Effector CD4-positive, alpha-beta T cell (primary cell): ENCODE measurements at places on chromosomes 2 and 18.

- DNase-seq, result no peak
Measured at GRCh38 chr2:215667585-215668377, 231.9 kb upstream of the FN1 start.

- no peak for DNase-seq
Measured at GRCh38 chr2:218558986-218559385, 9.2 kb downstream of the USP37 start.

DNA sequence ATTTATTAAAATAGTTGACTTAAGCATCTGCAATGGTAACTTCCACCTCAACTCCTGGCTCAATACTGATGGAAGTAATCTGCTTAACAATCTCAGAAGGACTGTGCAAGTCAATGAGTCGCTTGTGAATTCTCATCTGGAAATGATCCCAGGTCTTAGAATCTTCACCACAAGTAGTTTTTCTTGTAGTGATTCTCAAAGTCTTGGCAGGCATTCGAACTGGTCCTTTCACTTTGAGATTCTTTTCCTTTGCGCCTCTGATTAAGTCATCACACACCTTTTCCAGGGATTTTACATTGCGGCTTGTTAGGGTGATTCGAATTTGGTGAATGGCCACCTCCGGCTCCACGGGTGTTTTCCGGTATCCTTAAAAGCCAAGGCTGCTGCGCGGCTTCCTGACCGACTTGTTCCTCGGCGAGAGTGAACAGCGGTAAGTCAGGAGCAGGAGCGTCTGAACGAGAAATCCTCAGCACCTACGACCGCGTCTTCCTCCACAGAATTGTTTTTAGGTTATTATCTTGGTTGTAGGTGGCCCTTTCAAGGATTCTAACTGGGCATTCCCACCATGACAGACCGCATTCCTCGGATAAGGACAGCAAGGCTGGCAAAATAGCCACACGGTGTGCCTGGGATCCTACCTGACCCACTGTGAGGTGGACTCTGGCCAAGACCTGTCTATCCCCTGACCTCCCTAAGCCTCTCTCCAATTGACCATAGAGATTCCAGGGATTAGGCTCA is 23.8 kb upstream of the SLC20A1 start:
- DNase-seq, result no peak

GRCh38 chr18:45481821-45482220 is 133.5 kb upstream of the SLC14A2 start:
- DNase-seq, result no peak

- DNase-seq, result no peak
Measured at GRCh38 chr2:3430172-3430571, 50.7 kb downstream of the TRAPPC12 start.

- no peak for DNase-seq
Measured at GRCh38 chr2:30786923-30787685, 20.1 kb downstream of the CAPN13 start.

DNA sequence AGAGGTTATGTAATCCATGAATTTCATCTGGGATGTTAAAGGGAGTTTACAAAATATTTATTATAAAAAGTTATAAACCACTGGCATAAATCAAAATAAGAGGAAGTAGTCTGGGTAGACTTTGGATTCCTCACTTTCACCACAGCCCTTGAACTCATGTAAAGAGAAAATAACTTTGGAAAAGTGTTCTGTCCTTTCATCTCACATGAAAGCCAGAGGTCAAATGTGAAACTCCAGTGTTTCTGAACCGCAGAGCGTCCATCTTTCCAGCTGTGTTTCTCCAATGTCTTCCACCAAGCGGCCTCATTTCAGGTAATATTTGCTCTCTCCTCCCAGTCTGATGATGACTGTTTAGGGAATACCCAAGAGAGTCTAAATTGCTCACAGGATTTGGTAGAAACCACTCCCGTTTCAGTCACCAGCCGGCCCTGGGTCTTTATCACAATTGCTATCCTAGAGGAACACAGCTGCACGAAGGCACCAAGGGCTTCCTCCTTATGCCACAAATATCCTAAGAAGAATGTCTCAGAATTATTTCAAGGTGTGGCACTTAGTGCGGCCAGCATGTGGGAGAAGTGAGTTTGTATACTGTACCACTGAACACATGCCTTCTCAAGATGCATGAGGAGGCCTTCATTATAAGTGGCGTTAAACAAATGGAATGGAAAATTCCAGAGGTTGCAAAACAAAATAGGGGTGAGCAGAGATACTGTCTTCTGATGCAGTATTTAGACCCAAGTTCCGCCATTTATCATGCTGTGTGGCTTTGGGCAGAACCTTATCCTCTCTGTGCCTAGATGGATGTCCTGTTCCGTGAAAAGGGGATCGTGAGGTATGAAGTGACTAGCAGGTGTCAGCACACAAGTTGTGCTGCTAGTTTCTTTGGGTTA is 63.8 kb downstream of the ACTR2 start:
- DNase-seq, result no peak

DNA sequence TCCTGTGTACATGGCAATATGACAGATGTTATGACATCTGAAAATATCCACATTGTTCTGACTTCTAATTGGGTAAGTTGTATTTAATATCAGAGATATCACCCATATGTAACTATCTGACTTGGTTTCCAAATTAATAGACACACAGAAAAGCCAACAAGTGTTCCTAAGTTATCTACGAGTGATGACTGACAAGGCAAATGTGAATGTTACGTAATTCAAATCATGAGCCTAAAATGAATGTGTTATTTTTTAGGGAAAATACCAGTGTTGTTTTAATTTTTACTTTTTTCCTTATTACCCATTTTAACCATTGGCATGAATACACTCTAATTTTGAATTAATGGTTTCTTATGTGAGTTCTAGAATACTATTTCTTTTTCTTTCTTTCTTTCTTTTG is 15.8 kb upstream of the PNO1 start:
- no peak for DNase-seq

GRCh38 chr2:225091336-225091735 is 49.1 kb upstream of the DOCK10 start:
- DNase-seq, result no peak

- no peak for DNase-seq
Measured at GRCh38 chr2:73133566-73134197, 20.9 kb upstream of the RAB11FIP5 start.

DNA sequence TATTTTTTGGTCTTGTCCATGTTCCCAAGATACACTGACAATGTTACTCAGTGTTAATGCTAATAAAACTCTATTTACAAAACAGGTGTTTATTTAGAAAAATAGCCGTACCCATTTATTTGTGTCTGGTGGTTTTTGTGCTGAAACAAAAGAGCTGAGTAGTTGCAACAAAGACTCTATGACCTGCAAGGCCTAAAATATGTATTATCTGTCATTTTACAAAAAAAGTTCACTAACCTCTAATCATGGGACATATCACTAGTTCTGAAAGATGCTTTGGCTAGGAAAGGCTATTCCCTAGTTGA is 59.2 kb upstream of the SLC25A52 start:
- DNase-seq, result no peak

DNA sequence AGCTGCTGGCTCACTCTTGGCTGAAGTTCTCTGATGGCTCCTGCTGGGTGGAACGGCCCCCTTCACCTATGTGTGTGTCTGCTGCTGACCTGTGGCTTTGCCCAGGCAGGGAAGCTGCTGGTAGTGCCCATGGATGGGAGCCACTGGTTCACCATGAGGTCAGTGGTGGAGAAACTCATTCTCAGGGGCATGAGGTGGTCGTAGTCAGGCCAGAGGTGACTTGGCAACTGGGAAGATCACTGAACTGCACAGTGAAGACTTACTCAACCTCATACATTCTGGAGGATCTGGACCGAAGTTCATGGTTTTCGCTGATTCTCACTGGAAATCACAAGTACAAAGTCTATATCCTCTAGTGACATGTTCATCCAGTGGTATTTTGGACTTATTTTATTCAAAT is 13.9 kb upstream of the UGT1A8 start:
- DNase-seq, result no peak

DNA sequence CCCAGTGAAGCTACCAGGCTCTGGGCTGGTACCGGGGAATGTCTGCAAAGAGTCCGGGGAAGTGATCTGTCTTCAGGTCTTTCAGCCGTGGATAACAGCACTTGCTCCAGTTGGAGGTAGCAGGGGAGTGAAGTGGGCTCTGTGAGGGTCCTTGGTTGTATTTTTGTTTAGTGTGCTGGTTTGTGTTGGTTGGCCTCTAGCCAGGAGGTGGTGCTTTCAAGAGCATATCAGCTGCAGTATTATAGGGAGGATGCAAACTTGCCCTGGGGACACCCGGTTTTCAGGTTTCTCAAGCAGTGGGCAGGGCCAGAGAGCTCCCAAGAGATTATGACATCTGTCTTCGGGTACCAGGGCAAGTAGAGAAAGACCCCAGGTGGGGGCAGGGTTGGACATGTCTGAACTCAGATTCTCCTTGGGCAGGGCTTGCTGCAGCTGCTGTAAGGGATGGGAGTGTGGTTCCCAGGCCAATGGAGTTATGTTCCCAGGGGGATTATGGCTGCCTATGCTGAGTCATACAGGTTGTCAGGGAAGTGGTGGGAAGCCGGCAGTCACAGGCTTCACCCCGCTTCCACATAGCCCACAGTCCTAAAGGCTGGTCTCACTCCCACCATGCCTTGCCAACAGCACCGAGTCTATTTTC is 34.4 kb downstream of the ACAA2 start:
- no peak for DNase-seq

- no peak for DNase-seq
Measured at GRCh38 chr2:226730481-226730880, 69.1 kb downstream of the IRS1 start.

DNA sequence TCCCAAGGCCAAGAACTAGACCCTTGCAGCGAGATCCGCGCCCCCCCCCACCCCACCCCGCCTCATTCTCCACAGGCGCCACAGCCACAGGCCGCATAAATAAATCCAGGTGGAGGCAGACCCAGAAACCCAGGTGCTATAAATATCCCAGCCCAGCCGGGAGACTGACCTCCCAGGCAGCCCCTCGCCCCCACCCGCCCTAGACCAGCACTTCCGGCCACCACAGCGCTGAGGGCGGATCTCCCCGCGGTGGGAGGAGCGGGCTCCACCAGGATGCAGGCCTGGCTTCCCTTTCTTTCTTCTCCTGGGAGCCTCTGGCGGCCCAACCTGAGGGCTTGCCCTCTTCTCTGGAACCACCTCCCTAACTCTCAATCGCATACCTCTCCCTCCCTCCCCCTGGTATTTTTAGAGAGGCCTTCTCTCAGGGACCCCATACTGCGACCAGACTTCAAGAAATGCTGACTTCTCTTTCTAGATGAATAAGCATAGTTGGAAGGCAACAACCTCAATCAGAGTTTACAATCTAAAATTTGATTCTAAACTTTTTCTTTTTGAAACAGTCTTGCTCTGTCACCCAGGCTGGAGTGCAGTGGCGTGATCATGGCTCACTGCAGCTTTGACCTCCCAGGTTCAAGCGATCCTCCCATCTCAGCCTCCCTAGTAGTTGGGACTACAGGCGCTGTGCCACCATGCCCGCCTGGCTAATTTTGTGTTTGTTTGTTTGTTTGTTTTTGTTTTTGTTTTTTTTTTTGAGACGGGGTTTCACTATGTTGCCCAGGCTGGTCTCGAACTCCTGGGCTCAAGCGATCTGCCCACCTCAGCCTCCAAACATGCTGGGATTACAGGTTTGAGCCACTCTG is 55.0 kb downstream of the PKDCC start:
- DNase-seq, result peak; percentile 32

DNA sequence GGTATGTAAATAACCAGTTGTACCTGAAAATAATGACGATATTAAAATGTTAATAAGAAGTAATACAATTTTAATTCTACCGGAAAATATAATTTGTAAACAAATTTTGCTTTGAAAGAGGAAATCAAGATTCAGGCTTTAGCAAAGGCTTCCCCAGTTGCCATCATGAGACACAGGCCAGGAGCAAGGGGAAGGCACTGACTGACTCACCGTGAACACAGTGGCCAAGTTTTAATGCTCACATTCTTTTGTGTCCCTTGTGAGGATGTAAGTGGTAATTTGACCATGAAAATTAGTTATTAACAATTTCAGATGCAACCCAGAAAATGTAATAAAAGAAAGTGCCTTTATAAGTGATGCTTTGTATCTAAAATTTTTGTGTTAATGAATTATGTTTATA is 164.1 kb downstream of the GREB1L start:
- DNase-seq, result no peak

GRCh38 chr18:42641996-42642395 is 473.5 kb downstream of the RIT2 start:
- DNase-seq, result no peak

GRCh38 chr2:38754506-38754905 is 3.3 kb upstream of the SRSF7 start:
- no peak for DNase-seq

GRCh38 chr18:13308369-13308768 is 89.8 kb downstream of the LDLRAD4 start:
- no peak for DNase-seq

GRCh38 chr18:31680433-31680811 is 4.0 kb downstream of the B4GALT6 start:
- DNase-seq, result no peak

GRCh38 chr2:218623366-218623705 is 15.6 kb downstream of the PLCD4 start:
- DNase-seq, result no peak

DNA sequence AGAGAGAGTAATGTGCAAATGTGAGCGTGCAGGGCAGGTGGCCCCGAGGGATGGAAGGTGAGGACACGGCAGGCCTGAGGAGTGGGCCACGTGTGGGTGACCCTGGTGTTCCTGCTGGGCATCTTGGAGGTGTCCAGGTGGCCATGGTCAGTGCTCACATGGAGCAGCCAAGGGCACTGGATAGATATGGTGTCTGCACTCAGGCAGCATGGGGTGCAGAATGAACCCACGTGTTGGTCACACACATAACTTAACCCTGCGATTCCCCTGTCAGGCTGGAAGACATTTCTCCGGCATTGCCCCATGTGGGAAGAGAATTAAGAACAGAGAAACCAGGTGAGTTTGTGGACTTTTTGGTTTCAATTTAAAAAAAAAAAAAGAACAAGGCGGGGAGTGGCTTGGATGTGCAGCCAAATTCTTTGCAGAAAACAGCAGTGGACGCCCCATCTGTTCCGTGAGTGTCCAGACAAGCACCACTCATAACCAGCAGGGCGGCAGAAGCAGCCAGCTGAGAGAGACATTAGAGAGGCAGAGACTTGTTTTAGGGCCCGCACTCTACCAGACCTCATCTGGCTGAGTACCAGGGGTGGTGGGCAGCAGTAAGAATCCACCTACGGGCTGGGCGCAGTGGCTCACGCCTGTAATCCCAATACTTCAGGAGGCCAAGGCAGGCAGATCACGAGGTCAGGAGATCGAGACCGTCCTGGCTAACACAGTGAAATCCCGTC is 249.8 kb downstream of the ACKR3 start:
- DNase-seq, result no peak

DNA sequence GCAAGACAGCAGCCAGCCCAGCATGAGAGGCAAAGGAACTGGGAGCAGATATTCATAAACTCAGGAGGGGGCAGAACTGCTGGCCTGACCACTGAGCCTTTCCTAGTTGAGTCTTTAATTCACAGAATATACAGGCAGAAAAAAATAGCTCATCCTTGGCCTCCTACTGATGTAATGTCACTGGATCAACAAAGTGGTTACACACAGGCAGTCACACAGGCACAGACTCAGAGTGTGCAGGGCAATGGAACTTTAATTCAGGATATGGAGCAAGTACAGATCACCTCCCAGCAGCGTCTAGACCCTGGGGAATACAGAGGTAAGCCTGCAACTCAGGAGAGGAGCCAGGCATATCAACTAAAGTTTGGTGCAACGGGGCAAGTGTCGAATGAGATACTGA is 75.4 kb downstream of the TNP1 start:
- no peak for DNase-seq
